Activated CD4-positive, alpha-beta T cell treated with anti-CD3 and anti-CD28 coated beads, Interleukin-2, amount 50 U/mL, for 4 hours (primary cell): ENCODE measurements at places on chromosomes 4 and X.

DNA sequence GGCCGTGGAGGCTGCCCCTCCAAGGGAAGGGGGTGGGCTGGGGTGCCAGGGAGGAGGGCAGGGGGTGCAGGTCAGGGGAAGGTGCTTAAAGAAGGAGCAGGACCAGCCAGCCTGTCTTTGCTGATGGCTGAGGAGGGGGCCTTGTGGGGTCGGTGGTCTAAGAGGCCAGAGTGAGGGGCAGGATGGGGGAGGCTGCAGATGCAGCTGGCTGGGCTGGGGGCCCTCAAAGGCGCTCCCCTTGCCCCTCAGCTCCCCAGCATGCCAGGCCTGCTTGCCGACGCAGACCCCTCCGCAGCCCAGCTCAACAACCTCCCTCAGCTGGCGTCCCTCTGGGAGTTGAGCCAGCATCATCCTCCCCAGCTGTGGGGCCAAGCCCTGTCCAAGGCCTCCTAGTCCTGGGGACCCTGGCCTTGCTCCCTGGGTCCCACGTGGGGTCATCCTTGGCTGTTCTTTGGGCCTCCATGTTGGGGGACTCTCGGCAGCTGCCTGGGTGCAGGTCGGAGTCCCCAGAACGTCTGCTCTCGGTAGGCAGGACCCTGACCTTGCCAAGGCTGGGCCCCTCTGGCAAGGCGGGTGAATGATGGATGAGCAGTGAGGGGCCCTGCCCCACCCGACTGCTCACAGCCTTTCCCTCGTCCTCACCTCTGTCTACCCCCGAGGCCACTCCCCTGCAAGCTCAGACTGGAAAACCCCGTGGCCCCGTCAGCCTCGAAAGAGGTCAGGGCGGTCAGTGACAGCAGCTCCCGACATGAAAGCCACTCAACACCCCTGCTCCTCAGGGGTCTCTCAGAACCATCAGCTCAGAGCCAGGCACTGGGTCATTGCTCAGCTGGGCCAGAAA lies 119.4 kb downstream of the FAM53A start:
- no peak for DNase-seq

DNA sequence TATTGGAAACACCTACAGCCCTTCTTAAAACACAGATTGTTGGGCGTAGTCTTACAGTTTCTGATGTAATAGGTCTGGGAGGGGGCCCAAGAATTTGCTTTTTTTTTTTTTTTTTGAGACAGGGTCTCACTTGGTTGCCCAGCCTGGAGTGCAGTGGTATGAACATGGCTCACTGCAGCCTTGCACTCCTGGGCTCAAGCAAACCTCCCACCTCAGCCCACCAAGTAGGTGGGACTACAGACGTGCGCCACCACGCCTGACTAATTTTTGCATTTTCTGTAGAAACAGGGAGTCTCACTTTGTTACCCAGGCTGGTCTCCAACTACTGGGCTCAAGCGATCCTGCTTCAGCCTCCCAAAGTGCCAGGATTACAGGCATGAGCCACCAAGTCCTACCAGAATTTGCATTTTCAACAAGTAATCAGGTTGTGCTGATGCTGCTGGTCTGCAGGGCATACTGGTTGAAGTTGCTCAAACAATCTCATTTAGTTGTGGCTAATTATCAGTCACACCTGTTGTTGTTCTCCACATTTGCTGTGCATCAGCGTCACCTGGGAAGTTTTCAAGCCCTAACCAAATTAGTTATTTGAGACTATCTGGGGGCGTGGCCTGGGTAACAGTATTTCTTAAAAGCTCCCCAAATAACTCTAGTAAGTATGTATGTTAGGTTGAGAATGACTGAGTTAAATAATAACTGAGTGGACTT lies 14.0 kb downstream of the TMEM154 start:
- DNase-seq: no peak

DNA sequence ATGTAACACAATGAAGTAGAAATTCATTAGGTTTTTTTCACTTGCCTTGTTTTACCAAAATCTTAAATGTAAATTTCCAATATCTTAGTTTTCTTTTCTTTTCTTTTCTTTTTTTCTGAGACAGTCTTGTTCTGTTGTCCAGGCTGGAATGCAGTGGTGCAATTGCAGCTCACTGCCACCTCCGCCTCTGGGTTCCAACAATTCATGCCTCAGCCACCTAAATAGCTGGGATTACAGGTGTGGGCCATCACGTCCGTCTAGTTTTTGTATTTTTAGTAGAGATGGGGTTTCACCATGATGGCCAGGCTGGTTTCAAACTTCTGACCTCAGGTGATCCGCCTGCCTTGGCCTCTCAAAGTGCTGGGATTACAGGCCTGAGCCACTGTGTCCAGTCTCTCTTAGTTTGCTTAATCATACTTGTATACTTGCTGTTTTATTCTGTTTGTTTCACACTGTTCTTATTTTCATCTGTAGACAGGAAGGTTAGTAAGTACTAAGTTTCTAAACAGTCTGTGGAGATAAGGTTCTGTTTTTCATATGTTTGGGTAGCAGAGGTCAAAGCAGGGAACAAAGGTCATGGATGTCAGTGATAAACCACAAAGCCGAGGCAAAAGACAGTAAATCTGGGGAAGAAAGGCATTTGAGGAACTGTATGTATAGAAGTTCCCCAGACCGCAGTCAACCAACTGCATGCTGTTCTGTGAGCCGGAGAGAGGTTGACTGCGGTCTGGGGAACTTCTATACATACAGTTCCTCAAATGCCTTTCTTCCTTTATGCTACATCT lies 129.1 kb downstream of the CBR4 start:
- no peak for DNase-seq

- no peak for DNase-seq
Observed at GRCh38 chr4:125041372-125041930, 273.3 kb upstream of the FAT4 start.

GRCh38 chr4:26964994-26965393 lies 104.4 kb downstream of the STIM2 start:
- DNase-seq: no peak

- no peak for DNase-seq
Observed at GRCh38 chr4:162684371-162684700, 482.4 kb downstream of the NAF1 start.

- DNase-seq: no peak
Observed at GRCh38 chr4:48195374-48195773, 61.3 kb upstream of the TXK start.

DNA sequence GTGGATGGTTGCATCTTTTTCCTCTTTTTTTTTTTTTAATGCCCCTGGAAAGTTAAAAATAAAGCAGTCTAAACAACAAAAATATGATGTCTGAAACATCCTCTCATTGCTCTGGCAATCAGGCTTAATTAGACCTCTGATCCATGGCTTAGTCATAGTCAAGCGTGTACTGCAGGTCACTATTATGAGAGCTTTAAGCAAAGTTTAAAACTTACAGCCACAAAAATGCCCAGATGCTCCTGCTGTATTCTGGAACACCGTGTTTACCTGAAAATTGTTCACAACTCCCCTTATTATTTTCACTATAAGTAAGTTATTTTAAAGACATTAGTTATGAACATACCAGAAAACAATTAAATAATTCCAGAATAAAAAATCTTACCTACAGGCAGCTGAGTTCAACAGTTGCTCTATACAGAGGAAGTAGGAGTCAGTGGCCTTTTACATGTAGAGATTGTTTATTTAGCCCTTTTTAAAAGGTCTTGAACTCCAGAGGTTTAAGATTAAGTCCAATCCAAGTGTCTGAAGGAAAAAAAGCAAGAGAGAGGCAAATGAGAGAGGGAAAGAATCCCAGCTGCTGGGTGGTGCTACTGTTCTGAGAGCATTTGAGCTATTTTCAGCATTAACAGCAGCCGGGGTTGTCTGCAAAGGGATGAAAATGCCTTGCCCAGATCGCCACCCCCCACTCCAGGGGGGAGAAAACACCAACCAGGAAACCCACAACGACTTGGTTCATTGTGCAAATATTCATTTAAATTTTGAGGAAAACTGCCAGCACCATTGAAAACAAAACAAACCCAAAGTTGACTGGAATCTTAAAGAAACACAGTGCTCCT lies 36.9 kb downstream of the SORBS2 start:
- no peak for DNase-seq

DNA sequence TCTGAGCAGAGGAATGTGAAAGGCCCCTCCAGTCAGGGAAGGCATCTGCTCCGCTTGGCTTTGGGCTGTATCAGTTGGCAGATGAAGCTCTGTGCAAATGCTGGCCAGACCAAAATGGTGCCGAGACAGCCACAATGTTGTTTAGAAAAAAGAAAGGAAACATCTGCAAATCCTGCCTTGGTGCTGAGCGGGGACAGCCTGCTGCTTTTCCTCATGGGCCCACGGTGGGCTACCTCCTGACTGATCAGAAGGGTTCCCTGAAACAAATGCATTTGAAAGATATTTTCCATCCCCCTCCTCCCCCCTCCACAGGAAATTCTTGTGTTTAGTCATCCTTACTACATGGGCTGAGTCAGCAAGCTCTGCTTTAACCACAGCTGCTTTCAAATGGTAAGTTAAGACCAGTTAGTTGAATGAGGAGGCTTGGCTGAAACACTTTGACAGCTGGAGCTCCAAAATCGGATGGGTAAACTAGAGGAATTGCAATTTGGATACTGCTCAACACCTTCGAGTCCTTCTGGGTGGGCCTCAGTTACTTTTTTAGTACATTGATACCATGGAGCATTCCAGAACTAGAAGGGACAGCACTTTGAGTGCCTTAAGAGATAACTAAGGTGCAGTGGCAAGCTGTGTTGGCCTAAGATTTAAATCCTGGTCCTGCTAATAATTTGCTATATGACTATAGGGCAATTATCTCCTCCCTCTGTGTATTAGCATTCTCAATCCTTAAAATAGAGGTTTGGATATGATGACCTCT lies 36.0 kb downstream of the PLAC1 start:
- no peak for DNase-seq

- DNase-seq: no peak
Observed at GRCh38 chr4:146975527-146975926, 29.9 kb upstream of the TTC29 start.

DNA sequence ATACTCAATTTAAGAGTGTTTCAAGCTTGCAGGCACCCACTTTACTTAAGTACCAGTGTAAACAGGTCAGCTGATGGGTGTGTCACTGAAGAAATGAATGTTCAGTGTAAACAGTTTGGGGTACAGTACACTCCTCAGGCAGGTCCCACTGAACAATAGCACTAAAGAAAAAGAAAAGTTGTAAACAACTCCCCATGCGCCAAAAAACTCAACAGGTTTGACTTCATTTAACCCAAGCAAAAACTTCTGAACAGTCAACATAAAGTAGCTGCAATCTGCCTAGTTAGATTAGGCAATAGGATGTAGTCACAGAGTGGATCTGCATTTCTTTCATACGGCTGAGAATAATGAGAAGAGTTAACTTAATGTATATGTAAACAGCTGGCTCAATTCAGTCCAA lies 93.2 kb downstream of the FAM13A start:
- no peak for DNase-seq
